ENCODE measurements at places on chromosomes 7 and 10.

DNA sequence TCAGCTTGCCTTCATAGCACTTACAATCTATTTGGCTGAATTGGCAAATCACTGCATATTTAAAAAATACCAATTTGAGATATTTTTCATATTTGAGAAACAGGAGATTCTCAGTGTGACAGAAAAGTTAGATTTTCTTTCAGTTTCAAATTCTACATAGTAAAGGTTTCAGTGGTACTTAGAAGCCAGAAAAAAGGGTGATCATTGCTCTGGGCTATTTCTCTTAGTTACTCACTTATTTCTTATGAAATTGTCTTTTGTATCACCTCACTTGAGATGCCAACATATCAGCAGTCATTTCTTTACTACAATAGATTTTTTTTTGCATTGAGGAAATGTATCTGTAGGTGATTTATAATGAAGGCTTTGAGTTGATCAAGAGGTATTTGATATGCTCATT is 478.2 kb downstream of the GATA3 start:
- DNase-seq = no peak

- DNase-seq = no peak
Measured at GRCh38 chr10:11450427-11450826, 161.0 kb downstream of the USP6NL start.

- DNase-seq = no peak
Measured at GRCh38 chr10:101005869-101006567, 6.4 kb downstream of the LZTS2 start.

GRCh38 chr7:113084496-113085172 is 2.0 kb downstream of the GPR85 start:
- no peak for DNase-seq

GRCh38 chr10:90930971-90931871 is 10.3 kb upstream of the ANKRD1 start:
- no peak for DNase-seq
